Nephron progenitor cell (in vitro differentiated cells): ENCODE measurements at places on chromosomes 2 and 18.

DNA sequence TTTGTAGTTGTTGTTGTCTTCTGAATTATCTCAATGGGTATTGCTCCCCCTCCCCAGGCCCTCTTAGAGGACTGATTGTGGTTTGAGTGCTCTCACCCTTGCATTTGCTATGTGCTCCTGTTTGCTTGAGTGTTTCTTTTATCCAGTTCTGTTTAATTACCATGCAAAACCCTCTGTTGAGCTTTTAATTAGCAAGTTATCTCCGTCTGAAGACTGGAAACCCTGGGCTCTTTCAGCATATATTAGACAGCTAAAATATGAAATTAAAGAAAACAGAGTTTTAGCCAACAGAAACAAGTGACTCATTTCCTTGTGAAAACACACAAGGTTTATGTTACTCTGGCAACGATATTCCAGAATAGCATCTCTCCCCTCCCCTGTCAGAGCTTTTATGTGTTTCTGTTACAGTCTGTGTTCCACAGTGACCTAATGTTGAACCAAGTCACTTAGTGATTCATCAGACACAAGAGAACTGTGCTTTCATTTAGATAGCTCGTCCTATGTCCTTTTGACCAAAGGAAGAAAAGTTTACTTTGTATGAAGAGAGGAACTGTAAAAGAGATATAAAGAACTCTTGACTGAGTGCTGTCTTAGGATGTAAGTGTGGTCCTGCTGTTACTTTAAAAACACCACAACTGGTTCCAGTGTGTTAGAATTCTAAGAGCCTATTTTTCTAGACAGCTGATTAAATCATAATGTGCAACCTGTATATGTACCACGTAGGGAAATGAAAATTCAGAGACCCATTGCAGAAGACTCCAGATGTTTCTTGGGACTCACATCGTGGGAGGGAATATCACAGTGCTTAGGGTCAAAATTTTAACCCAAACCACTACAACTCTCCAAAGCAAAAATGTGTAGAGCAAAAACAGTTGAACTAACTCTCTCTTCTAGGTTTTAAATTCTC, 172.8 kb upstream of the RBMS1 start:
- no peak for DNase-seq

- DNase-seq, result no peak
Observed at GRCh38 chr2:128808462-128809258, 490.0 kb upstream of the HS6ST1 start.

DNA sequence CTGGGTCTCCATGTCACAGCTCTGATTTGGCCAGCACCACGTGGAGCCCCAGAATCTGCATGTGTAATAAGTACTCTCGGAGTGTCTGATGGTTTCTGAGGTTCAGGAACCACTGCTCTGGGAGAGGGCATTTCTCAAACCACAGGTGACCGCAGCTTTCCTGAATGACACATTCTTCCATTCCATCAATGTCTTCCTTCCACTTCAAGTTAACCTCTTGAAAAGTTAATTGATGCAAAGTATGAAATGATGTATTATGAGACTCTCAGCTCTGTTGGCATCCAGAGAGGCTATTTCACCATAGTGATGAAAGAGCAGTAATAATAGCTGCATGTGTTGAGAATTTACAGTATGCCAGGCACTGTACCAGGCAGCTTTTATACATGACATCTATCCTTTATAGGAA, 61.3 kb upstream of the CRIM1 start:
- no peak for DNase-seq

DNA sequence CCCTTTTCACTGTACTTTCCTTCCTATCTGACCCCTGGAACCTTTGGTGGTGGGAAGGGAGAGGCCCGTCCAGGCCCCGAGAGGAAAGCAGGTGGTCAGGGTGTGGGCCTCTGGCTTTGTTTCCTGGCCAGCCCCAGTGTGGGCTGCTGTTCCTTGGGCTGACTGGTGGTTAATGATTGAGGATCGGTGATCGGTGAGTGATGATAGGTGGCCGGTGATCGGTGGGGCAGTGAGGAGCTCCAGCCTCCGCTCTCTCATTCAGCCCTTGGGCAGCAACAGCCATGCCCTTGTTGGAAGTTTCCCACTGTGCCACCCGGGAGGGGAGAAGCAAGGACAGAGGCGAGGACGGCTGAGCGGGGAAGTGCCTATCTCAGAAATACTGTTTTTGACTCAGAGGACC, 7.3 kb downstream of the ACKR3 start:
- no peak for DNase-seq

DNA sequence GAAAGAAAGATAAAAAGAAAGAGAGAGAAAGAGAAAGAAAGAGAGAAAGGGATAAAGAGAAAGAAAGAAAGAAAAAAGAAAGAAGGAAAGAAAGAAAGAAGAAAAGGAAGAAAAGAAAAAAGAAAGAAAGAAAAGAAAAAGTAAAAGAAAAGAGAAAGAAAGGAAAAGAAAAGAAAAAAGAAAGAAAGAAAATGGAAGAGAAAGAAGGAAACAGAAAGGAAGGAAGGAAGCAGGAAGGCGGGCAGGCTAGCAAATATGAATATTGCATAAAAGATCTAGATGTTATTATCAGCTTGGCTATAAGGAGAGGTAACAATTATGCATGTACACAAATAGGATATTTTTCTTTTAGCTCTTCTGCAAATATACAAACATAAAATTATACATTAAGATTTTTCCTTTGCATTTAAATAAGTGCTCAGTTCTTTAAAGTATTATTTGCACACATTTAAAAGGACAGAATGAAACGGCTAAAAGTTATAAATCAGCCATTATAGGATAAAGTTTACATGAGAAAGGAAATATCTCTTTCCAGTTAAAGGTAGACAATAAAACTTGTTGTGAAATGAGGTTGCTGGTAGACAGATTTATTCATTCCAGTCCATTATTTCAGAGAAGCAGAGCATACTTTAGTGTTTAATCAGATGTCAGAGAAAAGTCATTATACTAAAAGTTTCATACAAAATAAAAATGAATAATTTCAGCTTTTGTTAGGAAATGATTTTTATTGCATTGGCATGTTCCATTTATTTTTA, 511.4 kb downstream of the KCNJ3 start:
- no peak for DNase-seq

DNA sequence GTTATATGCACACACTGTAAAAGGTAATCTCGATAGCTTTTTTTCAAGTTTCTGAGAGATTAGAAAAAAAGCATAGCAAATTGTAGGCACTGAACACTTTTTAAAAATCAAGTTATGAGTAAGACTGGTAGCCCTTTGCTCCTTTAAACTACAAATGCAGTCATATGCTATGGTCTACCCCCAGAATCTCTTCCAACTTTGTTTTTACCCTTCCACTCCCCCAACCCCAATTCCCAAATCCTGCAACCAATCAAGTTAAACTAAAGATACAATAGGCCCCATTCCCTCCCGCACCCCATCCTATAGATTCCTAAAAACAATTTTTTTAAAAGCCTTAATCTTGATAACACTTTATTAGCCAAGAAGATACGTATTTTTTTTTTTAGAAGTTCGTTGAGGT, 752 bp upstream of the BAZ2B start:
- no peak for DNase-seq

GRCh38 chr2:230765611-230766300, 53.1 kb downstream of the CAB39 start:
- DNase-seq, result no peak

GRCh38 chr2:3539836-3540235, 18.3 kb downstream of the RNASEH1 start:
- no peak for DNase-seq

DNA sequence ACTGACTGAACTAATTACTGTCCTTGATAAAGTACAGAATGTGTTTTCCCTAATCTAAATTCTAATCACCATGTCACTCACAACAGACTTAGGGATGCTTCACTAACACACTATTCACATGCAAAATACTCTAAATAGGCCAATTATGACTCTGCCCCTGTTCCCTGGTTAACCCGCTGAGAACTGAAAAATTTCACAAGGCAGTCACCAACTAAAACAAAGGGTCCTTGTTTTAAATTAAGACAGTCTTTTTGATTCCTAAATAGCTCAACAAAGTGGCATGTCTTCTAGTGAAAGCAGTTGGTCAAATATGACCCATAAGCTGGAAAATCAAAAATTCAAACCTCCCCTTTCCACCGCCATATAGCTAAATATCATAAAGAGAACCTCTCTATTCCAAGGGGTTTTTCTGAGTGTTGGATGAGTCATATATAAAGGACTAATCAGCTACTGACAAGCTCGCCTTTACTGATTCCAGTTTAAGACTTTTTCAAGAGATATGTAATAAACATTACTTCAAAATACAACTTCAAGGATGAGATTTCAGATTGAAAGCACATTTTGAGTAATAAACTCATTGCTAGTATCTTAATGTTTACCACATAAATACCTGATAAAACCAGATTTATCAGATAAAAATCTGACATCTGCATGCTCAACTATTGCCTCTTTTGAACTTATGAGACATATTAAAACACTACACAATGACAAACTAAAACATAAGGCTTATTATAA, 235.8 kb downstream of the TCF4 start:
- no peak for DNase-seq

GRCh38 chr18:35588995-35589394, 7.5 kb downstream of the GALNT1 start:
- no peak for DNase-seq

GRCh38 chr2:220966636-220967035, 605.5 kb downstream of the EPHA4 start:
- no peak for DNase-seq

- DNase-seq, result no peak
Observed at GRCh38 chr2:60247471-60247870, 306.0 kb downstream of the BCL11A start.

DNA sequence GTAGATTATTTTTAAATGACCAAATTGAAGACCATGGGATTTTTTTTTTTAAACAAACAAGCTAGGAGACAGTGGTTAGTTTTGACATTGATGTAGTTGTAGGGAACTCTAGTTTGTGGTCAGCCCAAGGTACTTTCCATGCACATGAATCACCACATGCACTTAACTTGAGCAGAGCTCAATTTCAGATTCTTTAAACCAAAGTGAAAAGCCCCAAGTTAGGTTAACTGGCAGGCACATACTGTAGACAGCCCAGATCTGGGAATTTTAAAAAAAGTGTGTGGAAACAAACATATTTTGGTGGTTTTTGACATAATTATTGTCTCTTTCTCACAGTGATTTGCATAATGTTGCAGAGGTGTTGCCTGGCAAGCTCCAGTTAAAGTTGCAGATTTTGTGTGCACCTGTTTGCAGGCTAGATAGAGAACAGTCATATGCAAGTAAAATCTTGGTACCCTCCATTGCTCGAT, 88.4 kb downstream of the BCL2L11 start:
- DNase-seq, result no peak

DNA sequence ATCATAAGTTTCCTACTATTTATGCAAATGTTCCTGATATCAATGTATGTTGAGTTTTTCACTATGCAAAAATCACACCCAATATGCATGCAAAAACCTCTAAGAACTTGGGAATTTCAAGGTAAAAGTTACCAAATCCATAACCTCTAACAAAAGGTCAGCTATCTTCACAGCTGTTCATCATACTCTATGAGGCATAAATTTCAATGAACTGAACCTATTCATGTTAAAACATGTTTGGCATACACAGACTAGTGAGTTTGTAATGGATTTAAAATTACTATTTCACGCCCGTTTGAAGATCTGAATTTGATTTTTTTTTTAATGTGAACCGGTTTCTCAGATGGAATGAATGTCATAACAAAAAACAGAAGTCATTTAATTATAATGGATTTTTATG, 100.2 kb downstream of the ATAD2B start:
- no peak for DNase-seq

DNA sequence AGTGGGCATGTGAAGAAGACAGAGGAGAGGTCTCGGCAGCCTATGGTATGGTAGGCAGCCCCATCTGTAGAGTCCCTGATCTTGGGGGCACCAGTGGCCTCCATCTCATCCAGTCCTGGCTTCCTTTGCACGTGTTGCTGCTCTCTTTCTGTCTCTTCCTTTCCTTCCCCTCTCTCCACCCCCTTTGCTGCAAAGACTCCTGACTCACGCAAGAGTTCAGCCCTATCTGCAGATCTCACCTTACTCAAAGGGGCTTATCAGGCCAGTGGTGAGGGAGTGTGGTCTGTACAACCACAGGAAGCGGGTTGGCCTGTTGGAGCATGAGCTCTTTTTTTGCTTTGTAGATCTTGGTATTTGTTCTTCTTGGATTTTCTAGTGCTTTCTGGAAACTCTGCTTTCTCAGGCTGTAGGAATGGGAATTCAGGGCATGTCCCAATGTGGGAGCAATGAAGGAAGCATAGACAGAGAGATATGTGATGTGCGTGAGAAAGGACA, 14.6 kb upstream of the NT5DC4 start:
- no peak for DNase-seq

GRCh38 chr2:17652681-17653394, 100.8 kb downstream of the SMC6 start:
- no peak for DNase-seq

GRCh38 chr2:67498931-67499330, 101.8 kb downstream of the ETAA1 start:
- no peak for DNase-seq
